ENCODE measurements at places on chromosomes 3 and 15.

DNA sequence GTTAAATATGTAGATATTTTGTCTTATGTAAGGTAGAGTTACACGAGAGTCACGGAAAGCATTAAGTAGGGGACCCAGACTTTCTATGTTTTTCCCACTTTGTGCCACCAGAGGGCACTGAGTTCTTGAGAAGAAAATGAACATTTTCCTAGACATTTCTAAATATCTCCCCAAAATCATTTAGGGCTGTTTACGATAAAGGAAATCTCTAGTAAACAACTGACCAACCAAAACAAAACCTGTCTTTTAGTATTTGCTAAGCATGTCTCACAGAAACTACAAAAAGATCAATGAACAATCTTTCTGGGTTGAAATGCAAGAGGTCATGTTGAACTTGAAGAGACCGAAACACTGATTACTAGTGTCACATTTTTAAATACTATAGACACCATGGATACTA, 16.1 kb downstream of the POU1F1 start:
- DNase-seq, result peak; percentile 1

GRCh38 chr15:40915116-40915661, 14.0 kb upstream of the DLL4 start:
- DNase-seq, result no peak

GRCh38 chr3:119580067-119580760, 922 bp downstream of the ADPRH start:
- DNase-seq, result no peak

GRCh38 chr15:76206325-76206976, 104.8 kb downstream of the ETFA start:
- DNase-seq, result no peak

GRCh38 chr3:45915518-45916231, 27.6 kb upstream of the CXCR6 start:
- peak; percentile 63 for DNase-seq

DNA sequence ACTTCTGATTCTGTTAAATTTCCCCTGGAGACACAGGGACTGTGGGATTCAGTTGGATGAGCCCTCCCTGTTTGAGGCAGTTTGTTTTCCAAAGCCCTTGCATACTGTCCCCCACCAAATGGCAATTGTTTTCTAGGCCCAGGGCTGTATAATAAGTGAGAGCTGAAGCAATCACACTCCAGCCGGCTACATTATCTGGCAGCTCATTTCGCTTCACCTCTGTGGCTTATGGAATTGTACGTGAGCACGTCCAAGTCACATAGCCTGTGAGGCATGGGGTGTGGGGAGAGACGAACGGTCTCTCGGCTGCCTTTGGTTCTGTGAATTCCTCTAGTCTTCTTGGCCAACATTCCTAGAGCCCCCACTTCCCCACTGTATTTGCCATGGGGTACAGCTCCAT, 10.7 kb downstream of the RBP2 start:
- DNase-seq, result no peak

Measured in stimulated activated CD4-positive, alpha-beta T cell treated with anti-CD3 and anti-CD28 coated beads, Interleukin-1b, Interleukin-23, amount 100 ng/mL, for 4 hours (primary cell).